Pancreas (tissue), 10 donors: ENCODE measurements at places on chromosomes 4 and X. TPM values are rescaled to one million over a fixed set of nuclear protein-coding genes. Genes with fewer than 3 reads are reported as not detected.

ITGB1BP2 gene
- 0.58 TPM for total RNA-seq

DNA sequence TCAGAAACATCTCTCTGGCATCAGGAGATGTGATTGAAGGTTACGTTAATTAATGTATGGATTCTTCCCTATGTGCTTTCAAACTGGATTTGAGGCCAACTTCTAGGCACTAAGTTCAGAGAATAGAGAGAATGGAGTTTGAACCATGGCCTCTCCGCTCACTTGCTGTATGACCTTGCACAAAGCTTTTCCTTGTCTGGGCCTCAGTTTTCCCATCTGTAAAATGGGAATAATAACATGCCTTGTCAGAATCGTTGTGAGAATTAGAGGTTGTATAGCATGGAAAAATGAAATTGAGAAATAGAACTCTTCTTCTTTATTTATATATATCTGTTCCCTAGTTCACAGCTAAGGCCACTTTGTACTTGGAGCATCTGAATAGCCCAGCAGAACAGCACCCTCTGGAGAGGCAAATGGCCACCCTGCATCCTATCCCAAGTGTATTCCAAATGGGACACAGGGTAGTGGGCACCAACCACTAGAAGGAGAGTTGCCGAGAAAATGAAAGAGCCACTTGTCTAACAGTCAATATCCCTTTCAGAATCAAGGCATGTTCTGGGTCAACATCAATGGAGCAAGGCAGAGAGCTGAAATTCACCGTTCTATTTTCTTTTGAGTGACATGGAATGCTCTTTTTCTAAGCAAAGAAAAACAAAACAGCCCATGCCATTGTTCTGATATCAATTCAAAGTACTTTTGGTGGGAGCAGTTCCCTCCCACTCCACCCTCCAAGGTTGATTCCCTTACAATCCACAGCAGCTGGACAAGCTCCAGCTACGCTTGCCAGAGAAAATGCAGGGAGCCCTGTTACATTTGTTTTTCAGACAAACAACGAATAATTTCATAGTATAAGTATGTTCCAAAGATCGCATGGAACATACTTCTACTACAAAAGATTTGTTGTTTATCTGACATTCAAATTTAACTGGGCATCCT lies 23.3 kb upstream of the MTM1 start:
- no peaks in the 10 kb centered on the region for H3K27me3 ChIP-seq
- no peaks in the 10 kb centered on the region for H3K4me1 ChIP-seq
- H3K4me3 ChIP-seq = no peak overlapping the region
- no peak overlapping the region for H3K27ac ChIP-seq
- no peak for DNase-seq

DNA sequence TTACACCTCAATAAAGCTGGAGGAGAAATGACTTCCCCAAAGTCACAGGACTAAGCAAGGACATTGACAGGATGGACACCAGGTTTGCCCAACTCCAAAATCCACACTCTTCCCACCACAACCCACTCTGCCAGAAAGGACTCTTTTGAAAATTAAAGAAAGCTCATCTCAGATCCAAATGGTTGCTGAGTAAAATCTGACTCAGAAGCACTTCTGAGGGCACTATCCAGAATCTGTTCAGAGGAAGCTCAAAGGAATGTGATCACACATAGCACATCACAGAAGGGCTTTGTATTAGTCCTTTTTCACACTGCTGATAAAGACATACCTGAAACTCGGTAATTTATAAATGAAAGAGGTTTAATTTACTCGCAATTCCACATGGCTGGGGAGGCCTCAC lies 155.5 kb downstream of the RAB28 start:
- no peaks in the 10 kb centered on the region for H3K4me1 ChIP-seq
- no peak overlapping the region for H3K27ac ChIP-seq
- no peak overlapping the region for H3K4me3 ChIP-seq

GRCh38 chr4:145891958-145892357 lies 46.7 kb downstream of the ZNF827 start:
- H3K4me1 ChIP-seq = no peaks in the 10 kb centered on the region
- no peaks in the 10 kb centered on the region for H3K27me3 ChIP-seq
- H3K27ac ChIP-seq = no peak overlapping the region
- no peak overlapping the region for H3K4me3 ChIP-seq

AMTN gene
- not detected for total RNA-seq

TAF7L gene
- not detected for total RNA-seq

DNA sequence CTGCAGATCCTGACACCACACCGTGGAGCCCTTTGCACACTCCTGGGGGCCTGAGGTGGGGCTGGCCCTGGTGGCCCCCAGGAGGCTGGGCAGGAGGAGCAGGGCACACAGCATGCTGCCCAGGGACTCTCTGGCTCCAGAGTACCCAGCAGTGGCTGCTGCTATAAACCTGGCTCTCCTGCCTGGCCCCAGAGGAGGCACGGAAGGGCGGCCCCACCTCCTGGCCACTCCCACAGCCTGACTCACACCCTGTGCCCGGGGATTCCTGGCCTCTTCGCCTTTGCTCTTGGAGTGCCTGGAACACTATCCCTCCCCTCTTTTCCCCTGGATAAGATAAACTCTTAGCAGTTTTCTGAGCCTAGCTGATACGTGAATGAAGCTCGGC lies at the start of gene PSAPL1:
Gene PSAPL1 (minus strand): TSS at position 165 of the 385 bp plus-strand sequence. CDS start 51 bp downstream, at position 114.
- DNase-seq = no peak
- H3K36me3 ChIP-seq = no peaks in the 10 kb centered on the region
- H3K4me3 ChIP-seq = no peak within 1 kb of the TSS
- H3K27ac ChIP-seq = no peak within 1 kb of the TSS
- H3K27me3 ChIP-seq = no peaks in the 10 kb centered on the region
- no peaks in the 10 kb centered on the region for H3K4me1 ChIP-seq

DNA sequence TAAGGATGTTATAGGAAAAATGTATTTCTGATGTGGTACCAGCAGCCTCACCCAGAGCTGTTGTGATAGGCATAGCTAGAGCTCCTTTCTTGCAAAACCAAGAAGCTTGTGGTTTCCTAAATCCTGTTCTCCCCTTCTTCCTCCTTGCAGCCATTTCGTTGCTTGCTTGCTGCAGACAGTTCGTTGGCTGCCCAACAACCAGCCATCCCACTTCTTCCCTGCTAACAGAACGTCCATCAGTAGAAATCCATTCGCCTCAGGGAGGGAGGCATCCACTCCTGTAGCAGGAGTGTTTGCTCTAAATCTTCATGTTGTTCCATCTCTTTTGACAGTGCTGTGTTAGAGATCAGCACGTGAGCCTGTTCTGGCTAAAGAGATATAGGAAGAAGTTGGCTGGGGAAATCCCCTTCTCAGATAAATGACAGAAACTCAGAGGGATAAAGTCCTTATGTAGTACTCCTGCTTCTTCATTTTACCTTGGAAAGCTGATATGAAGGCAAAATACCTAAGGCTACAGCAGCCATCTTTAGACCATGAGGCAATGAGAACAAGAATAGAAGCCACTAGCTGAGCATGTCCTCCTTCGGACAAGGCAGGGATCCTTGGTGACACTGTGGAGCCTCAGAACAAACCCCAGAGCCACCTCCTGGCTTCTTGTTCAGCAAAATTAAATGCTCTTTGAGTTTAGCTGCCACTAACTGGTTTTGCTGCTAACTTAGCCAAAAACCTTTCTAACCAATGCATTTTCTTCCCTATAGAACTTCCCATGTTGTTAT lies 68.4 kb upstream of the RELL1 start:
- H3K27me3 ChIP-seq = no peaks in the 10 kb centered on the region
- no peaks in the 10 kb centered on the region for H3K36me3 ChIP-seq
- no peaks in the 10 kb centered on the region for H3K4me1 ChIP-seq
- DNase-seq = no peak
- H3K4me3 ChIP-seq = no peak overlapping the region

DNA sequence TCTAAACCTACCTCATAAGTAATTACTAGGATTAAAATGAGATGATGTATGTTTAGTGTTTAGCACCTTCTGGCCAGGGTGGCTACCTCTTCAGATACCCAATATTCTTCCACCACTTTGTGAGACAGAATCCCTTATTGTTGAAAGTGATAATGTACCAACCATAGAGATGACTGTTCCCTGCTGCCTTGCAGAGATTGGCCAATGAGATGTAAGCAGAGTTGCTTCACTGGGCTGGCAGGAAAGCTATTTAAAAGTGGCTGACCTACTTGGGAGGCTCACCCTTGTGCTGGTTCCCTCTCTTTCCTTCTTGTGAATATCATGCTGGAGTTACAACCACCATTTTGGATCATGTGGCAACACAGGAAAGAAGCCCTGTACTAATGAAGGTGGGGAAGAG lies 58.9 kb downstream of the TMEM154 start:
- no peak for DNase-seq
- H3K4me1 ChIP-seq = no peaks in the 10 kb centered on the region
- H3K27me3 ChIP-seq = no peaks in the 10 kb centered on the region
- no peak overlapping the region for H3K4me3 ChIP-seq
- H3K36me3 ChIP-seq = no peaks in the 10 kb centered on the region

RNF128 gene
- 13.3 TPM for total RNA-seq

GRCh38 chrX:18647621-18648020 lies 24.3 kb downstream of the RS1 start:
- H3K4me1 ChIP-seq = no peaks in the 10 kb centered on the region
- no peaks in the 10 kb centered on the region for H3K36me3 ChIP-seq
- no peaks in the 10 kb centered on the region for H3K27me3 ChIP-seq
- no peak overlapping the region for H3K4me3 ChIP-seq

CYBB gene
- total RNA-seq = 1.5 TPM

DNA sequence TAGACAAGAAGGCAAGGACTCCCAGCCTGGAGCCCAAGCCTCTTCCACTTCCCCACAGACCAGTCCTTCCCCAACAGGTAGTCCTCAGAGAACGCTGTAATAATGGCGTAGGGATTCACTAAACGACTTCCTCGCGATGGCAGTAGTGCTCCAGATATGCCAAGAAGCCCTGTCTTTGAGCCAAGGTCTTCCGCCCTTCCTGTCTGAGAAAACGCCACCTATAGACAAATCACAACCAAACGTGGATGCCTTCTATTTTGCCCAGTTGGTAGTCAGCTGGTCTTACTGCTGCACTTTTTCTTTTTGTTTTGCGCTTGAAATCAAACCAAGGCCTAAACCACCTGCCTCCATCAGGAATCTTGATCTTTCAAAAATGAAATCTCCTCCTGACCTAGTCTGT lies 203.3 kb downstream of the OR13H1 start:
- DNase-seq = peak; percentile 67
- H3K27me3 ChIP-seq = no peaks in the 10 kb centered on the region
- no peaks in the 10 kb centered on the region for H3K36me3 ChIP-seq
- H3K4me1 ChIP-seq = no peaks in the 10 kb centered on the region
- peak overlapping the region; percentile 52 for H3K4me3 ChIP-seq

GRCh38 chr4:70761276-70761816 lies 39.6 kb downstream of the RUFY3 start:
- no peaks in the 10 kb centered on the region for H3K27me3 ChIP-seq
- H3K36me3 ChIP-seq = no peaks in the 10 kb centered on the region
- DNase-seq = no peak
- no peak overlapping the region for H3K4me3 ChIP-seq

DNA sequence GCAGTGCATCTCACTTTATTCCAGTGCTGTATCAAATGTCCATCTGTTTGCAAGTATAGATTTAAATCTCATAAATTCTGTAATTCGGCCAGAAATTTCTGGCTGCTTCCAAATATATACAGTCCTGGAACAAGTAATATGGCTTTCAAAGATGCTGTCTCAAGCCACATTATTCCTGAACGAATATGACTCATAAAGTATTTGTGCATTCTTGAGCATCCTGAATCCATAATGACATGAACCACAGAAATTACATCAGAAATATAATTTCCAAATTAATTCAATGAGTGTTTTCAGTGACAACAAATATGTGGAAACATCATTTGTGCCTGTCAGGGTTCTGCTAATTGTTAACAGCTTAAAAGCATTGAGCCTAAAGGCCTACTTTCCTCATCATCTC lies 140.9 kb upstream of the HPGD start:
- DNase-seq = no peak
- H3K27me3 ChIP-seq = no peaks in the 10 kb centered on the region
- no peaks in the 10 kb centered on the region for H3K4me1 ChIP-seq
- no peak overlapping the region for H3K4me3 ChIP-seq
- no peaks in the 10 kb centered on the region for H3K36me3 ChIP-seq
- no peak overlapping the region for H3K27ac ChIP-seq

GRCh38 chrX:2967584-2967983 lies 38.4 kb upstream of the ARSD start:
- no peak for DNase-seq
- H3K4me3 ChIP-seq = no peak overlapping the region
- H3K4me1 ChIP-seq = no peaks in the 10 kb centered on the region
- H3K27ac ChIP-seq = no peak overlapping the region
- H3K27me3 ChIP-seq = no peaks in the 10 kb centered on the region

TRPC3 gene
- total RNA-seq = 0.03 TPM

DNA sequence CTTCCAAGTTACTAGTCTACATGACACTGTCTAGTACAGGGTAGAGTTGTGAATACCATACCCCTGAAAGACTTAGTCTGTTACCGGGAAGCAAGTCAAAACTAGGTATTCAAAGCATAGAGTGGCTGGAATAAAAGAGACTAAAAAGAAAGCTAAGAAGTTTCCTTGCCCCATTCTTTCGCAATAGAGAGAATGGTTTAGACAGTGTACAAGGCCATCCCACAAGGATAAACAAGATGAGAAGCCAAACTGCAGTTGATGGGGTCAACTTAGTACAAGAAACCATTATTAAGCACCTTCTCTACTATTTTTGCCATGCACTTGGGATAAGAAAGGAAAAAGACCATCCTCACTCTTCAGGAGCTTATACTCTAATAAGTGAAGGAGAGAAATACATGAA lies 30.3 kb downstream of the AMMECR1 start:
- no peak for DNase-seq
- H3K4me1 ChIP-seq = peaks cover 4% of the 10 kb centered on the region

GRCh38 chrX:82320569-82320968 lies 1118.7 kb downstream of the SH3BGRL start:
- no peaks in the 10 kb centered on the region for H3K27me3 ChIP-seq
- no peak overlapping the region for H3K27ac ChIP-seq
- H3K4me1 ChIP-seq = no peaks in the 10 kb centered on the region
- no peak for DNase-seq
- no peak overlapping the region for H3K4me3 ChIP-seq

DNA sequence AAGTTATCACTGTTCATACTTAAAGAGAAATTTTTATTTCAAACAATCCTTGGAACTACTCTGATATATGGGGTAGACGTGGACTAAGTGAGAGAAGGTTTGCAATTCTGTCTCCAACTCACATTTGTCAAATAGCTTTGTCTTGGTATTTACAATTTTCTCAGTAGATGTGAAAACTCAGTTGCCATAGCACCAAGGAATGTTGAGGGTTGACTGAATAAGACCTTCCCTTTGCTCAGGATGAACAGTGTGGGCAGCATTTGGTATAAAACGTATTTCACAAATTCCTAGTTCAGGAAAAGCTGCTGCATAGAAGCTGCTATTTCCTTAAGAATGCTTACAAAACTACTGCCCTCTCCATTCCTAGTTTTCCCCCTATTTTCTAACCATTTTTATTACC lies 399.5 kb downstream of the NKX6-1 start:
- H3K27me3 ChIP-seq = no peaks in the 10 kb centered on the region
- no peaks in the 10 kb centered on the region for H3K4me1 ChIP-seq
- no peaks in the 10 kb centered on the region for H3K36me3 ChIP-seq
- H3K4me3 ChIP-seq = no peak overlapping the region
- H3K27ac ChIP-seq = no peak overlapping the region
- DNase-seq = no peak
